ENCODE measurements at places on chromosomes 5 and 9.

GRCh38 chr5:15489571-15490235 is 10.3 kb upstream of the FBXL7 start:
- DNase-seq, result no peak

GRCh38 chr5:113520899-113521298 is 7.4 kb downstream of the YTHDC2 start:
- DNase-seq, result no peak

DNA sequence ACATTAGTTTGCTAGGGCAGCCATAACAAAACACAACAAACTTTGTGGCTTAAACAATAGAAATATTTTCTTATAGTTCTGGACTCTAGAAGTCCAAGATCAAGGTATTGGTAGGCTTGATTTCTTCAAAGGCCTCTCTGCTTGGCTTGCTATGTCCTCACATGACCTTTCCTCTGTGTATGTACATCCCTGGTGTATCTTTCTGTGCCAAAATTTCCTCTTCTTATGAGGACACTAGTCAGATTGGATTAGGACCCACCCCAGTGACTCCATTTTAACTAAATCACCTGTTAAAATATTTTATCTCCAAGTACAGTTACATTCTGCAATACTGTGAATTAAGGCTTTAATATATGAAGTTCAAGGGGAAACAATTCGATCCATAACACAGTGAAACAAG is 168.9 kb upstream of the CCNH start:
- DNase-seq, result no peak

- no peak for DNase-seq
Observed at GRCh38 chr5:138663009-138663408, 87.8 kb upstream of the HSPA9 start.

GRCh38 chr5:850511-851006 is at the start of gene ZDHHC11:
ZDHHC11 (minus strand) TSS chr5:850986; CDS start chr5:850602, 384 bp downstream.
- no peak for DNase-seq

- no peak for DNase-seq
Observed at GRCh38 chr5:50786073-50786472, 119.6 kb downstream of the PARP8 start.

- DNase-seq, result no peak
Observed at GRCh38 chr5:101035425-101035824, 132.3 kb upstream of the ST8SIA4 start.

- no peak for DNase-seq
Observed at GRCh38 chr5:111800351-111800750, 43.4 kb upstream of the NREP start.

DNA sequence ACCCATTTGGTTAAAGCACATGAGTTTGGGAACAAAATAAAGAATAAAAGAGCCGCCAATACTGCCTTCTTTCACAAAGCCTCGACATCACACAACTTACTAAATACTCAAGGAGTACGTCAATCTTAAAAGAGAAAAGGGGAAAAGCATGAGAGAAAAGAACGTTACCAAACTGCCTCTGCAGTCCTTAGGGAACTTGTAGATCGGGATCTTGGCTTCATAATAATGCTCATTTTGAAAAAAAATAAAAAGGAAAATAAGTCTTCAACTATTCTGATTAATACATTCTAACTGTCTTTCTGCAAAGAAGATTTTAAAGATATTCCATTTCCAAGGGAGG is 618.4 kb downstream of the PDE4D start:
- no peak for DNase-seq

- DNase-seq, result no peak
Observed at GRCh38 chr5:124121198-124121597, 609.2 kb downstream of the CSNK1G3 start.

DNA sequence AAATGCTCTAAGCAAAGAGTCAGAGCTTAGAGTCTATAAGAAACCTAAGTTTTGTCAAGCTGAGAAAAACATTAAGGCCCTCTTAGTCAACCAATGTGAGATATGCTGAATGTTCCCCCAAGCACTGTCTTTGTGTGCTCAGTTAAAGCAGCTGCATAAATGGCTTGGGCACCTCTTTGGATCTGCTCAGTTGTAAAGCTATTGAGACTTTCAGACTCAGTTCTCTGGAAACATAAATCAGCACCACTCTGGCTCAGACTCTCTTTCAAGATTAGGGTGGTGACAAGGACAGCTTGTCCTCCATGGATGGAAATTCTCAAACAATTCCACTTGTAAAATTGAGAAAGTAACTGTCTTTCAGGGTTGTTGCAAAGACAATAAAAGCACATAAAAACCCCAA is 807.9 kb downstream of the PRELID2 start:
- DNase-seq, result no peak

GRCh38 chr5:159601216-159601615 is 270.9 kb upstream of the IL12B start:
- DNase-seq, result no peak

DNA sequence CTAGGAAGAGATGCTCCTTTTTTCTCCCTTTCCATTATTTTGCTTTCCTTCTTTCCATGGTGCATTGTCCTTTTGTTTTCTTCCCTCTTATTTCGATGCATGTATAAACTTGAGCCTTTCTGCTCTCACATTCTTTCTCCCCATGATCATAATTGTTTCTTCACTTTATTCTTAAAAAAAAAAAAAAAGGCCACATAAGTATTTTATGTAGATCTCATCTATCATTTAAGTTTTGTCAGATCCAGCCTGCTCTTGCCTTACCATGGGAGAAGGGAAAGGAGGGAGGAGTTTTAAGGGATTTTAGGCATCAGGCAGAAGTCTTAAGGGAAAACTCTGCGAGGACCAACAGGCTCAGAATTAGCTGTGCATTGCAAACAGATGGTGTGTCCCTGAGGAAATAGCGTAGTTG is 11.1 kb downstream of the TGFBR1 start:
- DNase-seq, result no peak

DNA sequence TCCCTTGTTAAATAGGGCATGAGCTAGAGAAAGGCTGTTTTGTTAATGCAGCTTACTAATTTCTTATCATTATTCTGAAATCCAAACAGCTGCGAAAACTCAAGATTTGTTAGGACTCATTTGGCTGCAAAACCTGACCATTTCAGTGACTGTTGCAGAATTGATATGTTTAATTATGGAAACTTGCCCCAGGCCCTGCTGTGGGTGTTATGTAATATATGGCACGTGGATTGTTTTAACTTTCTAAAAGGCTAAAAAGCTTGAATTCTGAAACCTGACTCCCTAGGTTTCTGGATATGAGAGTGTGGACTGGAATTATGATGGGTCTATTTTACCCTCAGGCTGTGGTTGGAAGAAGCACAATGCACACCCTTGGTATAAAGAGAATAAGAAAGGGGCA is 4.4 kb downstream of the IL9 start:
- no peak for DNase-seq

DNA sequence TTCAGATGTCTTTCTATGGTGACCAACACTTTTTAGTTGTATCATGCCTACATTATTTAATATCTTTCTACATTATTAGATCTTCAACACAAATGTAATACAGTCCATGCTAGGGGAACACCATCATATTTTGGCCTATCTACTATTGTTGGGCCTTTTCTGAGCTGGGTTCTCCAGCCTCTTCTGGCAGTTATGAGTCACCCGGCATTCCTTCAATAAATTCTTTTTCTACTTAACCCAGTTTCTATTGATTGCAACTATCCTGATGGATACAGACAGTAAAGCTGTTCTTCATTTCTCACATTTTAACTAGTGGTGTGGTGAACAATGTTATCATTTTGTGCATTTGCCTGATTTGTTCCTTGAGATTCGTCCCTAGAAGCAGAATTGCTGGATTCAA is 529.3 kb downstream of the BNC2 start:
- DNase-seq, result no peak

DNA sequence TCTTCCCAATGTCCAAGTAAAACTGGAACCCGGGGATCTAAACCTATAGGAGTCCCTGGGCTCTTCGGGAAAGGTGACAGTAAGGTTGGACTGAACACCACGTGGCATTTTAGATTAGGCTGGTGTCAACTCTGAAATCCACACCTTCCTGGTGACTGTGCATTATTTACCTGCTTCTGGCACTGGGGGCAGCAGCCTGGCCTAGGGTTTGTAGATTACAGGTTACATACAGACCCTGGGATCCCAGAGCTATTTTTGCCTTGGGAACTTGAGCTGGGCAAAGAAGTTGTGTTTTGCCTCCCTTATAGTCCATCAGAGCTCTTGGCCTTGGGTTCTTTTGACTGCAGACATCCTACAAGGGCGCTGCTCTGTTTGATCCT is 173.2 kb downstream of the DAB2IP start:
- DNase-seq, result no peak

- no peak for DNase-seq
Observed at GRCh38 chr9:18675332-18675731, 201.4 kb downstream of the ADAMTSL1 start.

GRCh38 chr9:89865357-89865756 is 260.5 kb downstream of the GADD45G start:
- DNase-seq, result no peak

GRCh38 chr5:136215812-136216211 is 22.9 kb upstream of the SMIM32 start:
- no peak for DNase-seq

- DNase-seq, result no peak
Observed at GRCh38 chr9:86405086-86405491, 50.9 kb upstream of the TUT7 start.

DNA sequence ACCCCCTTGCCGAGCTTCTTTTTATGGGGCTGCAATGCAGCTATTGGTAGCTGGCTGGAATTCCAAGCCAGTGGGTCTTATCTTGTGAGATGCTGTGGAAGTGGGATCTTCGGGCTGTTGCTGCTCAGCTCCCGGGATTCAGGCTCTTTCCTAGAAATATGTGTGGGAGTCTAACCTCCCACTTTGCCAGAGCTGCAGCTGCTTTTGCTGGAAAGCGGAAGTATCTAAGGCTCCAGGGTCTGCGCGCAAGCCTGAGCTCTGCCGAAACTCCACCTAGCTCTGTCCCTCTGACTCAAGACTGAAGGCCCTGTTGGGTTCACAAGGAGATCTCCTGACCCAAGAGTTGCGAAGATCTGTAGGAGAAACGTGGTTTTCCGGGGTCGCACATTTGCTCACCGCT is 151.1 kb upstream of the ANKRD55 start:
- no peak for DNase-seq

DNA sequence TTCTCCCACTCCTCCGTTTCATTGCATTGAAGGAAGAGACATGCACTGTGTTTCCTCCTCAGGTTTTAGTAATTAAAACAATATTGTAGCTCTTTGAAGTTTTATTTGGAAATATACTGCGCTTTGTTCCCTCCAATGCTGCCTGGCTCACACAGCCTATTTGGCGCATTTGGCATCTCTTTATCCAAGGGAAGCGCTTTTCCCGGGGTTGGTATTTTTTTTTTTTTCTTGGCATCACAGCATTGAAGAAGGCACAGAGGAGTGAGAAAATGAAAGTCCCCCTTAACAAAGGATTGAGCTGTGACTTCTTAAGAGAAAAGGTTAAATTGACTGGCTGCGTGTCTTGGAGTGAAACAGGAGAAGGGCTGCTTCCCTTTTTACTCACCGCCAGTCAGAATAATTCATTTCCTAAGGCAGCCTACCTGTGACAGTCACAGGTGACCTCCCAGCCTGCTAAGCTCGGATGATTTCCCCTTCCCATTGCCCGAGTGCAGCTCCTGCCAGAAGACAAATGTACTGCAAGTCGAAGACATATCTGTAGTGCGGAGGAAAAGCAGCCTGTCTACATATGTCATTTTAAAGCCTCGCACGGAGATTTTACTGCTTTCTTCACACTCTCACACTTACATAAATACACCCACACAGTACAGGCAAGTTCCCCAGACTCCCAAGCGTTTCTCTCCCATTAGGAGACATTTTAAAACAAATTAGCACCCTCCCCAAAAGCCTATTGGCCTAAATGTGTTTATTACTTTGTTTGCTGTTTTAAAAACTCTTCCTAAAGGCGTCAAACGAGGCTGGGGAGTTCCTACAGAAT is 665.5 kb upstream of the ZNF608 start:
- no peak for DNase-seq

GRCh38 chr5:157366741-157367674 is 93.0 kb upstream of the NIPAL4 start:
- DNase-seq, result no peak

DNA sequence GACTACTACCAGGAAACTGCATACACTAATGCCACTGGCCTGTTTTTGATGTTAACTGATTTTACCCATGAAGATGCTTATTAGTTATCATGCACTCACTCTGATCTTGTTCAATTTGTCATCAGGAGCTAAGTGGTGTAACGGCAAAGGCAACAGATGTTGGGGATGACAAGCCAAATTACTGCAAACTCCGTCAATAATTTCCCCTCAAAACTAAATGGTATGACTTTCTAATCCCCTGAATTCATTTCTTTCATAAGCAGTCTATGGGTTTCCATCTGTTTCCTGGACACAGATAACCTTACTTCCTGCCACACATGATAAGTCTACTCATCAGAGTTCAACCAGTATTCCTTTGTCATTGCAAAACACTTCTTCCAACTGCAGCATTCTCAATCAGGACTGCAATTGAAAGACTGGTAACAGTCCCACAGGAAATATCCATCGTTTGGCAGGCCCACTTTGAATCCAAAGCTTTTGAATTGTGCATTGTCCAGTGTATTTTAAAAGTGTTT is 96.2 kb upstream of the SMC2 start:
- no peak for DNase-seq

DNA sequence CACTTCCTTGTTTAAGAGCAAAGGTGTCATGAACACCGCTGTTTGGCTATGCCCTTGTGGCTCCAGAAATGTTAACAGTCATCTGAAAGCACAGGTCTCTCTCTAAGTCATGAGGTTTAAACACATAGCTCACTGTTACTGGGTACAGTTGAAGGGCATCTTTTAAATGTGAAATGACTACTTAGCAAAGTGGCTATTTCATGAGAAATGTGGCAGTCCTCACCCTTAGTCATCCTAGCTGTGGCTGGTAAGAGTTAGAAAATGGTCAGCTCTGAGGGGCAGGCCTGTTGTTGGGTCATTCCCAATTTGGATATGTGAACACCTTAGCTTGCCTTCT is 24.2 kb upstream of the TMEM171 start:
- no peak for DNase-seq

- no peak for DNase-seq
Observed at GRCh38 chr9:69044240-69045219, 9.0 kb downstream of the FXN start.

DNA sequence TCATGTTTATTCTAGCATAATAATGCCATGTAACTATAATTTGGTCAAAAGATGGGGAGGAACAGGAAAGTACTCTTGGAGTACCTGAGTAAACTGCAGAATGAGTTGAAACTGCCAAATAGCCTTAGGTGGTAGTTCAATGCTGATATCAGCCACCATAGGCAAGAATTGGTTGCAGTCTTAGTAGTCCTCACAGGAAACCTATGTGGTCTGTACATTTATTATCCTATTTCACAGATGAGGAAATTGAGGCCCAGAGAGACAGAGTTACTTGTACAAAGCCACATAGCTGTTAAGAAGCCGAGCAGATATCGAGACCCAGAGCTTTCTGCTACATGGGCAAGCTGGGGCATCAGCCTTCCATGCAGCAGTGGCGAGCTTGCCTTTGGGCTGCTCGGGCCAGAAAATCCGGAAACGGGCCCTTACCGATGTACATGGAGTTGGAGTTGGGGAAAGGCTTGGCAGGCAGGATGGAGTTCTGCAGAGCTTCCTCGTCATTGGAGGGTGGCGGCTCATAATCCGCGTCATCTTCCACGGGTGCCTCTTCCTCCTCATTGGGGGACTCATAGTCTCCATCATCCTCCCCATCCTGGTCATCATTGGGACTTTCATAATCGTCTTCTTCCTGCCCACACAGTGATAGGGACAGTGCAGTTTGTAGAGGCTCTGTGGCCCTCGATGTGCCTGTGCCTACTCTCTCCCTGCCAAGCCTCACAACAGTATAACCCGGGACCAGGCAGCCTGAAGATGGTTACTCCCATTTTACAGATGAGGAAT is 27.1 kb downstream of the LCP2 start:
- DNase-seq, result no peak
